NCI-H1436 treated with DMSO at 0.1 percent for 48 hours (cell line): ENCODE measurements at places on chromosomes 2 and 18.
A peak's percentile ranks its signal among the peaks of the same experiment; 100 is the strongest.

- DNase-seq, result no peak
These were observed 110.2 kb downstream of the CABLES1 start for GRCh38 chr18:23245461-23245860.

DNA sequence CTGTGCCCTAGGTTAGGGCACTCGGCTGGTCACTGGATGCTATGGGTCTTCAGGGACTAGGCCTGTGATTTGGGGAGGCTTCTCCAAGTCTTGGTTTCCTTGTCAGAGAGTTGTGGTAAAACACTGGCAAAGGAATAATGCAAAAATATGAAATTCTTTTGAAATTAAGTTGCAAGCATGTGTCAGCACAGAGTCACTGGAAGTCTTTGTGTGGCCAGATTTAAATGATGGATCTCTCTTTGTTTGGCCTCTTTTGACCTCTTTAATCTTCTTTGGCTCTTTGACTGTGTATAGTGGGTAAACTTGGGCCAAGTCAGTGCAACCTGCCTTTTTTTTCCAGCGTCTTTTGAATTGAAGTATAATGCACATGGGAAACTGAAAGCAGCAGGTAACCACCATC lies 12.1 kb downstream of the HK2 start:
- no peak for DNase-seq

DNA sequence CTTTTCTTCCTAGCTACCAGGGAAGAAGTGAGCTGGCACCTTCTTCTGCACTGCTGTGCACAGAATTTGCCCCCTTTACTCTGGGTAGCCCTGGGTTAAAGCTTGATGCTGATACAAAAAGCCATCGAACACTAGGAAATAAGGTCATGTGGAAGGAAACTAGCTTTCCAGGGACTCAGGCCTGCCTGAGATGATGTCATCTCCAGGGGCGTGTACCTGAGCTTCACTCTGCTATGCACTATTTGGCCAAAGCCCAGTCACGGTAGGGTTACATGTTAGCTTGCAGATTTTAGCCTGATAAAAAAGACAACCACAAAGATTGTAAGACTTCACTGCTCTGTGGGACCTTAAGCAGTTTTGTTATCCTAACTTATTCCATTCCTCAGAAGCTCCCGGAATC lies 20.4 kb downstream of the EDAR start:
- no peak for DNase-seq

GRCh38 chr2:148603562-148603920 lies 41.0 kb upstream of the EPC2 start:
- DNase-seq, result no peak

- DNase-seq, result no peak
These were observed 383.1 kb upstream of the ID2 start for GRCh38 chr2:8298783-8299182.

GRCh38 chr2:117977696-117978095 lies 36.2 kb downstream of the CCDC93 start:
- DNase-seq, result no peak

GRCh38 chr18:56086786-56087185 lies 498.8 kb upstream of the TCF4 start:
- DNase-seq, result no peak

DNA sequence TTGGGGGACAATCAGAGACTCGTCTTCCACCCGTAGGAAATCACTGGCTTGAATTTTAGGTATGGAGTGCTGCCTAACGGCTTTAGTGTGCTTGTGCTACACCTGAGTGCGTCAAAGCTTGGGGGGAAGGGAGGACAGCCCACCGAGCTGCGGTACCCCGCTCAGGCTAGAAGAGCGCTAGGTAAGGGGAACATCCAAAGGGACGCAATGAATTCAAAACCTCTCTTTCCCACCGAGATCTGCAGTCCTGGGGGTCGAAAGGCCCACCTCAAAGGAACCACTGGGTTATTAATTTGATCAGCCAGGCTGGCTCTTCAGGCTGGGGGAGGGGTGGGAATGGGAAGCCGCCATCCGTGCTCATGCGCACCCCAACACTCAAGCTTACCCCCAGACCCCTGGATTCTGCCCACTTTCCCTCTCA lies 2.7 kb downstream of the EPHA4 start:
- no peak for DNase-seq

DNA sequence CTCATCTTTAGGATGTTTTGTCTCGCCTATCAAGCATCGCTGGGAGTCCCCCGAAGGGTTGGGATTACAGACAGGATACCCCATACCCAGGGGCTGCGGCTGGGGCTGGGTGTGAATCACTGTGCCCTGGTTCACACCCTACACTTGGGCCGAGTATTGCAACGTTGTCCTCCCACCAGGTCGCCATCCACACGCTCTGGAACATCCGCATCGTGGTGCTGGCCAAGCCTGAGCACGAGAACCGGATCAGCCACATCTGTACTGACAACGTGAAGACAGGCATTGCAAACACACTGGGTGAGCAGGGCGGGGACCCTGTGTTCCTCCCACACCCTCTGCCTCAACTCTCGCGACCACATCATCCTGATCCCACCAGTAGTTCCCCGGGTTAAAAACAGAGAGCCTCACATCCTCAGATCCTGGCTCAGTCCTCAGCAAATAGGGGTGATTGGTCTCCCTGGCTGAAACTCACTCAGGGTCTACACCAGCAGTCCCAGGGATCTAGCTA lies 87.3 kb upstream of the ATG16L1 start:
- DNase-seq, result no peak

- DNase-seq, result no peak
These were observed 15.4 kb upstream of the ACYP2 start for GRCh38 chr2:54099829-54100585.

DNA sequence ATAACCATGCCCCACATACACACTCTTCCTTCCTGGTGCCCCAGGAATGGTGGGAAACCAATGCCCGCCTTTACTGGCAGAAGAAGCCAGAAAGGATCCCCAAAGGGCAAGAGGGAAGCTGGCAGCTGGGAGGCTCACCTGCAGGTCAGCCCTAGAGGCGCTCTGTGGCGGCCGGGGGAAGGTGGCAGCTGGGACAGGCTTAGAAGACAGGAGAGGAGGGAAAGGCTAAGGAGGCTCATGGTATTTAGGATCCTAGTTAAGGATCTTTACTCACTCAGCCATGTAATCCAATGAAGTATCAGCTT lies 23.8 kb downstream of the ADRA2B start:
- no peak for DNase-seq

- DNase-seq, result peak; percentile 12
These were observed at the start of gene DRC1 for GRCh38 chr2:26401739-26402541. Gene DRC1, plus strand, starts transcription at chr2:26401920. Its CDS starts 70 bp downstream, at chr2:26401990.

DNA sequence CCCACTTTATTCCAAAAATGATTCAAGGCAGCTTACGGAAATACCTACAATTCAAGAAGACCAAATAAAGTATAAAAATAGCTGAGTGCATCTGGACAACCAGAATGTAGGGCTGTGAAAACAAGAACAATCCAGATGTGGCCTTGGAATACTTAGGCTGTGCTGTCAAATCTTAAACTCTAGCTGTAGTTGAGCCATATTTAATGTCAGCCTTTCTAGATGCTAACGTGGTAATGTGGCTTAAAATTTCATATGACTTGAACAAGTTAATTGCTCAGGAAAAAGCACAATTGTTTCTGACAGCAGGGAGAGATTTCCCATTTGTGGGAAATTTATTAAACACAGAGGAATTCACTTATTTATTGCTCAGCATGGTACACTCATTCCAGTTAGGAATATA lies 14.6 kb upstream of the NAPG start:
- DNase-seq, result no peak

DNA sequence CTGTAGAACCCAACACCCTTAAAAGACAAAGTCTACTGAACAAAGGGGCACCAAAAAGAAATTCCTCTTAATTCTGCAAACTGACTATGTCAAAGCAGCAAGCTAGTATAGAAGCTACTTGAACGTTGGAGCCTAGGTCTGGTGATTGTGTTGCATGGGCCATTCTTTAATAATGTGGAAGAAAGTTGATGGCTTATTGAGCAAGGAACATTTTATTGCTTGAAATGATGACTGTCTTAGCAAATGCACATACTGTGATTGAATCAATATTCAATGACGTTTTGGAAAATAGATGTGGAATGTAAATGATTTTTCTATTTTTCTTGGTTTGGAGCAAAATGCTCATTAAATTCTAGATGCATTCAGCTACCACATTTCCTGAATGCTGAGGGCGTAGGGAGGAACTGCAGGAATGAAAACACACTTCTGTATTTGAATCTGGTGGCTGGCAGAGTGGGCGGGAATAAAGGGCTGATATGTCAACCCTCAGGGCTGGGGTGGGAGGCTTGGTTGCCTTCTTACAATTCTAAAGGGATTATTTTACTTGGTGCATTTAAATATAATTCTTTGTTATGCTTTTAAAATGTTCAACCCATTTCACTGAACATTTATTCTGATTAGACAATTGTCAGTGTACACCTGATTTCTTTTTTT lies 26.5 kb downstream of the MYO3B start:
- no peak for DNase-seq

DNA sequence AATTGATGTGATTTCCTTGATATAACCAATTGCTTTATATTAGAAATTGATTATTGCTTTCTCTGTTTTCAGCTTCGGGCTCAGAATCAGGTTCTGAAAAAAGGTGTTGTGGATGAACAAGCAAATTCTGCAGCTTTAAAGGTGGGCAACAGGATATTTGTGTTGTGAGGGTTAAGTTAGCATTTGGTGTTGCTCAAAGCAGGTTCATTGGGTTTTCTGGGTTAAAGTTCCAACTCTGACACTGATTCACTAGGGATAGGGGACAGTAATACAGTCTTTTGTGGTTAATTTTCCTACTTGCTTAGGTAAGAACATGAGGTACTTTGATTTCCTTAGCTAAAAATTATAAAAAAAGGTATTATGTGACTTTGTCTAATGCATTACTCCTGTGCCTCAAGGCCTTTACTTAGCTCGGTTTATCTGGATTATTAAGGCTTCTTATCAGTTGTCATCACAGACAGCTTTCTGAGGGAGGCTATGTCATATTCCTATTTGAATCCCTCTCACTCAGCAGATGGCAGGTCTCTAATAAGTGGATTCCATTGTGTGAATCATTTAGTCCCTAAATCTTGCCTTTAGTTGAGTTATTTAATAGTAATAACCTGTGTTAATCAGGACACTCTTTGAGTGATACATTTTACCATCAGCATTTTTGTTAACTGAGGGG lies 78.9 kb upstream of the STON1 start:
- DNase-seq, result no peak
